Effector CD8-positive, alpha-beta T cell (primary cell): ENCODE measurements at places on chromosomes 7 and 10.

DNA sequence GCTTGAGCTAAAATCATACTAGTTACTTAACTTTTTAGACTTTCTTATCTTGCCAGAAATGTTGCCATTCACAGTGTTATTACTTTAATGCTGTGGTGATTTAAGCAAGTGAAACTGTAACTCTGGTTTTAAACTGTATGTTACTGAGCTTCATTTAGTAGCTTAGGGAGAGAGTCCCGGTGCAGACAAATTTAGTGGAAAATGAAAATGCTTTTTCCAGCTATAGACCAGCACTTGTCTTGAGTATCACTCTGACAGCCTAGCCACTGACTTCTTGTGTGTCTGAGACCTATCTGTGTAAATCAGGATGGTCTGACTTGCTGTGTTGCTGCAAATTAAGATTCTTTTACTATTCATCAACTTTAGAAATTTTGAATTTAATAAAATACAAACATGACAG, 200.8 kb downstream of the CACNB2 start:
- DNase-seq, result no peak

- no peak for DNase-seq
Measured at GRCh38 chr10:130762491-130762890, 549.0 kb downstream of the TCERG1L start.

- no peak for DNase-seq
Measured at GRCh38 chr7:95716357-95717122, 55.8 kb upstream of the DYNC1I1 start.

- DNase-seq, result no peak
Measured at GRCh38 chr7:44914992-44915607, 29.8 kb upstream of the PURB start.
